ENCODE measurements at places on chromosomes 5 and 9. TPM values are rescaled to one million over a fixed set of nuclear protein-coding genes. Genes with fewer than 3 reads are reported as not detected.

GRCh38 chr5:151547364-151547763 is 43.8 kb downstream of the FAT2 start:
- DNase-seq = no peak

GRCh38 chr9:28319981-28320380 is 746.7 kb upstream of the C9orf72 start:
- DNase-seq = no peak

GRCh38 chr5:92504346-92504745 is 1076.7 kb downstream of the NR2F1-AS1 start:
- no peak for DNase-seq

DNA sequence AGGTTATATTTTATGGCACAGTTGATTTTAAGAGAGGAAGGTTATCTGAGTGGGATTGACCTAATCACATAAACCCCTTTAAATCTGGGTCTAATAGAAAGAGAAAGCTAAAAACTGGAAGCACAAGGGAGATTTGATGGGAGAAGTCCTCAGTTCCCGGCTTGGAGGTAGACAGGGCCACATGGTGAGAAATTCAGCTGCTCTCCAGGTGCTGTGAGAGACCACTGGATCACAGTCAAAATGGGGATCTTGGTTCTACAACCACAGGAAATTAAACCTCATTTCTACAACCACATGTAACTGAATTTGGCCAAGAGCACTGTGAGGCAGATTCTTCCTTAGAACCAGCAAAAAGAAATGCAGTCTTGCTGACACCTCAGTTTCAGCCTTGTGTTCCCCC is 2352.7 kb downstream of the MAT2B start:
- no peak for DNase-seq

- DNase-seq = no peak
Measured at GRCh38 chr9:92183449-92183848, 68.2 kb upstream of the SPTLC1 start.

SLC45A2 gene
- 0.46 TPM for polyA plus RNA-seq

GRHPR gene
- polyA plus RNA-seq = 132 TPM

Data from spinal cord (tissue), 10 donors.